Urothelium cell line (cell line): ENCODE measurements at places on chromosomes 2 and 18.

DNA sequence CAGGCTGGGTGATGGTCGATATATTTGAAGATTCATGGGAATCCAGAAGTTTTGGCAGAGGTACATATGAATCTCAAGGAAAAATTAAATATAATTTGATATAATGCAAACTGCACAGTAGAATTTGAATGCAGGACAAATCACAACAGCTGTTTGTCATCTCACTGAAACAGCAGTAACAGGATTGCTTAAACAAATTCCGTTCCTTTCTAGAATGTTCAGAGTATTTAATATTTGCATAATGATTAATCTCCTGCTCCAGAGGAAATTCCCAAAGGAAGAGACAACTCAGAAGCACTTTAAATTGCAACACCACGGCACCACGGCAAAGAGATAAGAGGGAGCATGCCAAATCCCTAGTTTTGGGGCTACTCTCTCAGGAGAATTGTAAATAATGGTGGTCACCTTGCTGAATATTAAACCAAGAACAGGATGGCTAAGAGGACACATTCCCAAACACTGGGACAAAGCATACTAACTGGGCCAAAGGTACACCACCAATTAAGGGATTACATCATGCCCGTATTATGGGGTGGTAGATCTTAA, 67.8 kb upstream of the MAP4K3 start:
- no peak for DNase-seq

DNA sequence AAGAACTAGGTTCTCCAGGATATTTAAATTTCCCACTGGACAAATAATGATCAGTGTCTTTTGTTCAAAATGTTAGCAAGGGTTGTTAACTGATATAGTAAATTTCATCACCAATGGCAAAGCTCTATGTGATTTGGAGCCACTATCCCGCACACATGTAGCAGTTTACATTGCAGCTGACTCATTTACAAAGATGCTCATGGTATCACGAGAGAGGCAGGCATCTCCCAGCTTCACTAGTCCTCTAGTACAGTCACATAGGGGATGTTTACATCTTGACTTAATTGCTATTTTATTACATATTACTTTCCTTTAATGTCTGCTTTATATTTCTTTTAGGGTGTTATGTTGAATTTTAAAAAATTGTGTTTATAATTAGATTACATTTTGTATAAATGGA, 30.7 kb downstream of the KCNE4 start:
- DNase-seq, result no peak

DNA sequence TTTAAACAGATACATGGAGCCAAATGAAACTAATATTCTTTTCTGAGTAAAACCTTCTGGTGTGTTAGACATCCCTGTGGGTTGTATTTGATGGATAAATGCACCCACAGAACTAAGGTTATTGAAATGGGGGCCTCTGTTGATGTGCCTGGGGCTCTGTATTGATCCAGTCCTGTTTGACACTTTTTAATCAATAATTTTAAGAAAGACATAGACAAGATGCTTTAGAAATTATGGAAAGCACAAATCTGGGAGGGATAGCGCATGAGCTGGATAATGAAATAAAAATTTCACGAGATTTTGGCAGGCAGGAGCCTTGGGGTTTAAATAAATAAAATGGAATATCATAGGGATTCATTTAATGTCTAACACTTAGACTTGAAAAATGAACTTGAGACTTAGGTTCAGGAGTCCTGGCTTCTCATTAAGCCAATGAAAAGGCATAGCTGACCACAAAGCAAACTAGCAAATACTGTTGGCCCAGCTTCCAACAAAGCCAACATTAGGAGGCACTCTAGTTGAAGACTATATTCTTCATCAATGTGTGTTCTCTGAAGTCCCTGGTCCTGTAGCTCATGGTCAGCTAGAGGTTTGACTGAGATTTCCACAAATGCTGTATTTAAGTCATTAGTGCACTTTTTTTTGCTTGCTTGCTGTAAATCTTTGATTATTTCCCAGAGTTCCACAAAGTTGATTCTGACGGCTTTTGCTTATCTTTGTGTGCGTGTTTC, 64.2 kb upstream of the SH3RF3 start:
- DNase-seq, result no peak

GRCh38 chr2:69776886-69777785, 35.2 kb downstream of the ANXA4 start:
- no peak for DNase-seq

DNA sequence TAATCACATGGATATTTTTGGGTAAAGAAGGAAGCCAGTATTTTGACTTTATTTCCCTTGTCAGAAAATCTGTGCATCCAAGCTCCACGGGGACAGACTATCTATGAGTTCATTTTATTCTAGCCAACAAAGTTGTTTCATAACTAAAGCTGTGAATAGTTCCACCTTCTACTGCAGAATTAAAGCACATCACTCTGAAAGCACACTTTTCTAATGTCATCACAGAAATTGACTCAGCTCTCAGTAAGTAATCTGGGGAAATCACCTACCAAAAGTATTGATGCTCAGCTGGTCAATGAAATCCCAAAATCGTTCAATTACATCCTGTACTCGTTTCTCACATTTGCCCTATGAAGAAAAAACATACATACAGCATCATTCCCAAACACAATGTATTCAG, 19.1 kb downstream of the IAH1 start:
- DNase-seq, result no peak

DNA sequence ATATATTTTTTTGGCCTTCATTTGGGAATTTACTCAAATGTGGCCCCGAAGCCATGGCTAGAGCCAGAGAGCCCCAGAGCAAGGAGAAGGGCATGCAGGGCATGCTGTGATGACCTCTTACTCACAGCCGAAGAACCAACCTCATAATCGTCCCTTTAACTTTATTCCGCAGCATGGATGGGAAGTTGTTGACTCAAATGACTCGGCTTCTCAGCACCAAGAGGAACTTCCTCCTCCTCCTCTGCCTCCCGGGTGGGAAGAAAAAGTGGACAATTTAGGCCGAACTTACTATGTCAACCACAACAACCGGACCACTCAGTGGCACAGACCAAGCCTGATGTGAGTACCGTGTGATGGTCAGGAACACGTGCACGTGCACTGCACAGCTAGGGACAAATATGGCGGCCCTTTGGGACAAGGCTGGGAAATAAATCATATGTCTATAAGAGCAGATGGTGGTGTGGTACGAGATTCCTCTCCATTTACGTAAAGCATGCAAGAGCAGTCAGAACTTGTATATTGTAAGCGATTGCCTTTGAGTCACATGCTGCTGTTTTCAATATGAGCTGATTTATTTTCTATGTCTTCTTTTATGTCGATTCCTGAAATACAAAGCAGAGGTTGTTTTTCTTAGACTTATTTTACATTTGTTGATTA, 280.9 kb downstream of the NEDD4L start:
- DNase-seq, result no peak

GRCh38 chr2:135676031-135676430, 65.6 kb upstream of the UBXN4 start:
- no peak for DNase-seq

DNA sequence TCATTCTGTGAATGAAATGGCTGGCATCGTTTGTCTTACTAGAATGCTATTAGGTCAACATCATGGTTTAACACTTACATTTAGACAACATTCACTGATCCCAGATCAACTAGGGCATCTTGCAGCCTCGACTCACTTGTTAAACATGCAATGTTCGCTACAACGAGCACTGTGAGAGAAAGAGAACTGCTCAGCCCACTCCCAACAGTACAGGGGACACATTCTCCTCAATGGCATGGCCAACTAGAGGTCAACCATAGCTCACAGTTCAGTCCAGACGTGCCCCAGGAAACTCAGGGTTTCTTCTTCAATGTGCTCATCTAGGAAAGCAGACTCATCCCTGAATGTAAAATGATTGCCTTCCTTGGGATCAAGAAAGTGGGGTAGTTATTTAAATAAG, 5.9 kb downstream of the WIPF1 start:
- no peak for DNase-seq

- peak; percentile 60 for DNase-seq
These were observed 487.2 kb upstream of the GCFC2 start for GRCh38 chr2:76197842-76198448.

DNA sequence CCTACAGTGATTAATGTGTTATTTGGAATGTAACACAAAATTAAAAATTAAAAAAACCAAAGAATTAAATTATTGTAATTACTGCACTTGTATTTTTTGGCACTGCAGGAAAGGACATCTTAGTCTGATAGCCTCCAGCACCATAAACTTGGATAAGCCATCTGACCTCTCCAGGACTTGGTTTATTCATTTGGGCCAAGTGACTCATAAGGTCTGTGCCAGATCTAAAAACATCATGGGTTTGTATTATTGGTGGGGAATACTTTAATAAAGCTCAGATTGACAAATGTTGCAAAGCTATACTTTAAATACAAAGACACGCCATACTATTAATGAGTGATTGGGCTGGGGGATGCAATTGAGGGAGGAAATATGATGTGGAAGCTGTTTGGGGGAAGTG, 225.2 kb downstream of the ZNF521 start:
- no peak for DNase-seq

- no peak for DNase-seq
These were observed 48.8 kb upstream of the ZDBF2 start for GRCh38 chr2:206225435-206226232.

- no peak for DNase-seq
These were observed 96.4 kb downstream of the COBLL1 start for GRCh38 chr2:164745012-164745797.

- no peak for DNase-seq
These were observed 124.1 kb upstream of the CDH19 start for GRCh38 chr18:66727991-66728390.

GRCh38 chr2:224908818-224909217, 133.4 kb downstream of the DOCK10 start:
- DNase-seq, result no peak

- no peak for DNase-seq
These were observed 41.8 kb downstream of the OTX1 start for GRCh38 chr2:63092401-63092800.

- no peak for DNase-seq
These were observed 34.7 kb downstream of the ST3GAL5 start for GRCh38 chr2:85854166-85854509.

DNA sequence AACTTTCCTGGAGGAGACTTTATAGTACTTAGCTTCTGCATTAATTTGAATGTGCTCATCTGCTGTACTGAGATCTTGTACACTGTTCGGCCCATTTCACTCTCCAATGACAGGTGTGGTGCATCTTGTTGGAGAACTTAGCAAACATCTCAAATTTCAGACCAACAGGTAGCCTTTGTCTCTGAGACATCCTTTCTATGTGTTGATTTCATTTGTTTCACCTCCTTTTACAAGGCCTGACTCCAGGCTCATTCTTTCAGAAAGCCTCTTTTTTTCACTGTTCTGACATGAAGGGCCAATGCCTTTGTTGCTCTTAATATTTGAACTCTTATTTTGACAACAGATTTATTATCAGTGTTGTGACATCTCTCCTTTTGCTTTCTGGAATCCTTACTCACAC, 271.8 kb upstream of the FANCL start:
- no peak for DNase-seq

GRCh38 chr2:160940699-160941098, 219.5 kb upstream of the TANK start:
- no peak for DNase-seq

DNA sequence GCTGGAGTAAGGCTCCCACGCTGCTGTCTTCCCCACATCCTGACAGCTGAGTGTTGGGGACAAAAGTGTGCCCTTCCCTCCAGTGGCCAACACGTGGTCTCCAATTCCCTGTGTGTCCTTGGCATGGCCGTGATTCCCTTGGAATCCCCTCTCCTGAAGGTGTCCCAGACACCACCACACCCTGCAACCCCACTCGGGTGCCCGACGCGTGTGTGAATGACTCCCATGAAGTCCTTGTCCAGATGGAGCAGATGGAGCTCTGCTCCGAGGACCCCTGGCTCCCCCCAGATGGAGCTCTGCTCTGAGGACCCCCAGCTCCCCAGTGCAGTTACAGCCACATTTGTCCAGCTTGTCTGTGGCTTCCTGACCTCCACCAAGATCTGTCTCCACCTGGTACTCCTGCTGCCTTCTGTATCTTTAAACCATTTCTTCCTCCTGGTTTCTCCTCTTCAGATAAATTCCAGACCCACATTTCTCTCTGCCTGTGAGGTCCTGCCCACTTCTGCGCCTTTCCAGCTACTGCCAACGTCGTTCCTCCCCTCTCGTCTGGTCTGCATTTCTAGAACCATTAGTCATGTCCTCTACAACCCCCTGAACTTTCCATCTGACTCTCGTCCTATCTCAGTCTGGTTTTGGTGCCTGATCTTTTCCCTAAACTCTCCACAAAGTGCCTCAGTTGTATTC, 86.8 kb upstream of the PXDN start:
- no peak for DNase-seq

- DNase-seq, result no peak
These were observed 258.0 kb downstream of the DPP10 start for GRCh38 chr2:114700440-114700839.

DNA sequence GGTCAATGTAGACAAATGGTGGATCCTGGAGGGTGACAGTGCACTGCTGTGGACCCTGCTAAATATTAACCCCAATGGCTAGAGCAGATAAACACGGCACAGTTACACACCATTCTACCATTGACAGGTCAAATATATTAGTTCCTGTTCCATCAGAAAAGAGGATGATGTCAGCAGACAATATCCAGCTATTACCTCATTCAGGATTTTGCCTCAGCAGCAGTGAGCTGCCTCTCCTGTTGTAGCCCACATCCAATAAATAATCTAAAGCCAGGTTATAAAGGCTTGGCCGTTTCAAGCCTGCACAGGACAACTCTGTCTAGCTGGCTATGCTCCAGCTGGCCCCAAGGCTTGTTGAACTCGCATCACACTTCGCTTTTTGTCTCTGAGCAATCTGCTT, 31.6 kb upstream of the NETO1 start:
- no peak for DNase-seq

GRCh38 chr2:140643761-140644187, 1487.0 kb downstream of the LRP1B start:
- DNase-seq, result peak; percentile 9

DNA sequence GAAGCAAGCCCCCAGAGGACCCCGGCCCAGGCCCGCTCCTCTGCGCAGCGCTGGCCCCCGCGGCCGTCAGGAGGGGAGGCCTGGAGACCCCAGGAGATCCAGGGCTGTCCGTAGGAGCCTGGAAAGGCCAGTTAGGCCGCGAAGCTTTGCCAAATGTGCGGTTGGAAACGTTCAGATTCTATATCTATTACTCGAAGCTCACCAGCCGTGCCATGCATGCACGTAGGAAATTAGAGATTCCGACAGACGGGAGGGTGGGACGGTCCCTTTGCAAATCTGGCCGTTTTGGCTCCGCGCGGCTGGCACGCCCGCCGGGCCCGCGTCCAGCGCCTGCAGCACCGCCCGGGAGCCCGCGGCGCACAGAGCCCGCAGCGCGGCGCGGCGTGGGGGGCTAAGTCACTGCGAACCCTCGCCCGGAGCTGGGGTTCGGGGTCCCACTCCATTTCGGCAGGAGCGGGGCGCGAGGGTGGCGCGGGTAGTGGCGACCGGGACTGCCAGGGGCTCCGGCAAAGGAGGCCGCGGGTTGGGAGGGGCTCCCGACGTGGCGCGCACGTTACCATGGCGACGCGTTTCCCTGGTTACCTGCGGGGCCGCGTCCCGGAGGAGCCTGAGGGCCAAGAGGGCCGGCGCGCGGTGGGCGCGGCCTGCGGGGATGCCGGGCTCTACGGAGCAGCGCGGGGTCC, 488.6 kb upstream of the SMIM21 start:
- peak; percentile 71 for DNase-seq
